ENCODE measurements at places on chromosomes 11 and 22. TPM values are rescaled to one million over a fixed set of nuclear protein-coding genes. Genes with fewer than 3 reads are reported as not detected.

DNA sequence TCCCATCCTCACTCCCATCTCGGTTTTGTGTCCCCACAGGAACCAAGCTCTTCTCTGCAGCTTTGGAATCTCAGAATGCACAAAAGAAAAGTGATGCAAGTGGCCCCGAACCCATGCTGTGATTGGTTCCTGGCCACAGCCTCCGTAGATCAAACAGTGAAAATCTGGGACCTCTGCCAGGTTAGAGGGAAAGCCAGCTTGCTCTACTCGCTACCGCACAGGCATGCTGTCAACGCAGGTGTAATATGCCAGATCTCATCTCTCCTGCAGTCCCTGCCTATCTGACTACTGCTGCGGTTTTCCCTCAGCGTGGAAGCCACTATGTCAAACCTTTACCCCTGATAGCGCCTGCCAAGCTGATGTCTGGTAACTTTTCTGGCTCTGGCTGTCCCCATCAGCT, 200.5 kb upstream of the LRRC4C start:
- DNase-seq: no peak
- no peak overlapping the region for H3K4me3 ChIP-seq
- H3K4me1 ChIP-seq: no peaks in the 10 kb centered on the region
- H3K36me3 ChIP-seq: no peaks in the 10 kb centered on the region
- no peak overlapping the region for H3K27ac ChIP-seq

GRCh38 chr22:46815132-46815531, 52.7 kb downstream of the TBC1D22A start:
- H3K4me3 ChIP-seq: no peak overlapping the region
- H3K27me3 ChIP-seq: no peaks in the 10 kb centered on the region
- no peak overlapping the region for H3K27ac ChIP-seq
- no peaks in the 10 kb centered on the region for H3K36me3 ChIP-seq
- H3K4me1 ChIP-seq: no peaks in the 10 kb centered on the region

DNA sequence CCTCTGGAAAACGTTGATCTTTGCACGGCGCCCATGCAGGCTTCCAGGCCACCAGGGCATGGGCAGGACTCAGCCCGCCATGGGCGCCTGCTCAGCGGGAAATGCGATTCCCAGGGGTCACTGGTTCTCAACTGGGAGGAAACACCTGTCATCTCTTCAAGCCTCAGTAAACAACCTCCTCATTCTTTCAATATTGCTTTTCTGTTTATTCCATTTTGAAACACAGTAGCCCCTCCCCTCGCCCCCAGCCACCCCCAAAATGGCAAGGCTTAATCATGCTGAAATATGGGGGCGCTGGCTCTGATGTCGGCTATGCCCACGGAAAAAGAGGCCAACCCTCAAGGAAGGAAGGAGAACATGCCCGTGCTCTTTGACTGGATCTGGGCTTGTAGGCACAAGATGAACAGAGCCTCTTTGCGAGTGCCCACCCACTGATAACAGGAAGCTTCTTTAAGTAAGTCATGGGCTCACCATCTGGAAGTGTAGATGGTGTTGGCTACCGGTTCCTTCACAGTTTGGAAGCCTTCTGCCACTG, 594 bp upstream of the POU2AF1 start:
- H3K36me3 ChIP-seq: no peaks in the 10 kb centered on the region
- H3K4me3 ChIP-seq: peak overlapping the region; percentile 39
- no peaks in the 10 kb centered on the region for H3K27me3 ChIP-seq

DNA sequence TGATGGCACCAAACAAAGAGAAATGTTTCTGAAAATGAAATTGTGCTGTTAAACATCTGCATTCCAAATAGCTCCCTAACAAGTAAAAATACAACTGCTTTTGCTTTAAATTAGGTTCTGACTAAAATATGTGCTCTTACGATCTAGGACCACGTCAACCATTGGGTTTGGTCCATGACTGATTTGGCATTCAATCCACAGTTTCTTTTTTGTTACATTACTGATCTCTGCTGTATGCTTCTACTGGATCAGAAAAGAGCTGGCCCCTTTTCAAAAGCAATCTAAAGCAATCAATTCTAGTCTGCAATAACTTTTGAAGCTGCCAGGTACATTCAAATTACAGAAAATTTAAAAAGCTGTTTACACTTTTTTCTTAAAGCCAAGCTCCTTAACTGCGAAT, 1047.1 kb upstream of the CCDC90B start:
- no peak overlapping the region for H3K4me3 ChIP-seq
- no peaks in the 10 kb centered on the region for H3K4me1 ChIP-seq
- no peaks in the 10 kb centered on the region for H3K36me3 ChIP-seq
- no peaks in the 10 kb centered on the region for H3K27me3 ChIP-seq
- no peak overlapping the region for H3K27ac ChIP-seq

- no peak overlapping the region for H3K27ac ChIP-seq
- peak; percentile 22 for DNase-seq
- no peaks in the 10 kb centered on the region for H3K27me3 ChIP-seq
- no peaks in the 10 kb centered on the region for H3K36me3 ChIP-seq
- H3K4me3 ChIP-seq: no peak overlapping the region
Measured at GRCh38 chr11:33362051-33362910, 105.1 kb downstream of the HIPK3 start.

The OR4C45 gene
- not detected for total RNA-seq

GRCh38 chr11:501001-501682, 5.9 kb downstream of the RNH1 start:
- peaks cover 12% of the 10 kb centered on the region for H3K4me1 ChIP-seq
- H3K36me3 ChIP-seq: peaks cover 35% of the 10 kb centered on the region
- no peak overlapping the region for H3K27ac ChIP-seq
- no peak overlapping the region for H3K4me3 ChIP-seq
- no peaks in the 10 kb centered on the region for H3K27me3 ChIP-seq
- no peak for DNase-seq

The GLB1L2 gene
- 0.34 TPM for total RNA-seq

The C11orf52 gene
- total RNA-seq: not detected

GRCh38 chr11:32317643-32318042, 117.7 kb downstream of the WT1 start:
- H3K27me3 ChIP-seq: no peaks in the 10 kb centered on the region
- H3K36me3 ChIP-seq: no peaks in the 10 kb centered on the region
- no peak overlapping the region for H3K4me3 ChIP-seq

- H3K27ac ChIP-seq: no peak overlapping the region
- H3K27me3 ChIP-seq: no peaks in the 10 kb centered on the region
- no peaks in the 10 kb centered on the region for H3K36me3 ChIP-seq
- H3K4me1 ChIP-seq: no peaks in the 10 kb centered on the region
- DNase-seq: no peak
- no peak overlapping the region for H3K4me3 ChIP-seq
Measured at GRCh38 chr11:93288079-93288478, 42.5 kb upstream of the DEUP1 start.

The ASPHD2 gene
- 3.0 TPM for total RNA-seq

DNA sequence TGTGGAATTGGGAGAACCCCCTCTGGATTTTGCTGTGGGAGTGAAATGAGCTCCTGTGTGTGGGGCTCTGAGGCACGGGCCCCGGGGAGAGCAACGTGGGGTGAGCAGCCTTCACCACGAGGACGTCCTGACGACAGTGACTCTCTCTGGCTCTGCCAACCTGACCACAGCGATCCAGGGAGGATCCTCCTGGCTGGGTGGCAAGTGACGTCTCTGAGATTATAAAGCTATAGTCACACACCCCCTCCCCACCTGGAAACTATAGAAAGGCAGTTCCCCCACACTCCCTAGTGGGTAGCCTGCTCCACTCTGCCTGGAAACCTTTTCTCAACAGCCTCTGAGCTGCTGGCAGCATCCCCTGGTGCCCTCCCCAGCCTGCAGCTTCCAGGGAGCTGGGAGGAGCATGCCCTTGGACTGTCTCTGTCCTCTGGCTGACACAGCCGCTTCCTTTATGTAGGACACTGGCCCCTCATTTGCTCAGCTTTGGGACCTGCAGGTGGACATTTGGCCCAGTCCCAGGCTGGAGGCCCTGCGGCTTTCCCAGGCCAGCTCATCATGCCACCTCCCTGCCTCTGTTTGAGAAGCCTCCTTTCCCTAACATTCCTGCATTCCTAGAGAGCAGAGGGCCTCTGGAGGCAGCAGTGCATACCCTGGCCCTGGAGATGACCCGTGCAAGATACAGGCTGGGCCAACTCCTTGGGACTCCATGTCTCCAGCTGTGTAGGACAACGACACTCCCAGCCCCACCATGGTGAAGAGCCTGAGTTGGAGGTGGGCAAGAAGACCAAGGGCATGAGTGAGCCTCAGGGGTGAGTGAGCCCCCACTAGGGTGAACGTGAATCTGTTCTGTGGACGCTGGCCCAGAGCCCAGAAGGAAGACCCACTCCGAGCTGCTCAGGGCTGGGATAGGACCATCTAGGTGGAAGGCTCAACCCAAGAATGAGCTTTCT, 314.0 kb downstream of the NTM start:
- DNase-seq: no peak
- no peaks in the 10 kb centered on the region for H3K4me1 ChIP-seq
- H3K36me3 ChIP-seq: no peaks in the 10 kb centered on the region
- H3K27me3 ChIP-seq: no peaks in the 10 kb centered on the region
- H3K27ac ChIP-seq: no peak overlapping the region
- no peak overlapping the region for H3K4me3 ChIP-seq

The NAT10 gene
- 69.3 TPM for total RNA-seq

DNA sequence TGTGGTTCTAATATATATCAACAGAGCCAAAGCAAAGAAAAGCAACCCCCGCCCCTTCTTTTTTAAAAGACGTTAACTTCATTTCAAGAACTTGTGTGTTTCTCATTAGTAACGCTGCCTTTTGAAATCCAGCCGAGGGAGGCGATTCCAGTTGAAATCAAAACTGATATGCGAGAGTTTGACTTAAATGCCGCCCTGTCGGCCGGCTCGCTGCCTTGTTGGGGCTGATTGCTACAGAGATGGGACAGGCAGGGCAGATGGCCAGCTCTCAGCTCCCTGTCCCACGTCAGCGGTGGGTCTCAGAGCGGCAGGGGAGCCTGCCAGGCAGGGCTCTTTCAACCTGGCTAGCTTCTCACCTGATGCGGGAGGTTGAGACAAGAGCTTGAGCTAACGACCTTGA, 51.9 kb upstream of the ALX4 start:
- H3K4me1 ChIP-seq: no peaks in the 10 kb centered on the region
- no peak overlapping the region for H3K4me3 ChIP-seq
- H3K36me3 ChIP-seq: no peaks in the 10 kb centered on the region
- DNase-seq: no peak

Data from naive thymus-derived CD4-positive, alpha-beta T cell (primary cell).